ENCODE measurements at places on chromosomes 12 and 14.

DNA sequence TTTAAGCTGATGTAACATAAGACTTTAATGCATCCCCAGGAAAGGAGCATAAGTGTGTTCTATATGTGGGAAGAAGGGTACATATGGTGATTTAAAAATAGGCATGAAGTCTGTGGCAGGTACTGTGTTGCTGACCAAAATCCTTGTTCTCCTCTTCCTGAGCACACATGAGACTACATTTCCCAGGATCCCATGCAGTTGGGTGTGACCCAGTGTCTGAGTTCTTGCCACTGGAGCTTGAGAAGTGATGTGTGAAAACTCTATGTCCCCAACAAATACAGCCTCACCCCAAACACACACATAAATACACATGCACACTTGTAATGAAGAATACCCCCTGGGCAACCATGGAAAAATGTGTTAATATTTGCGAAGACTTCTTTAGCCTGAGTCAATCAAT is 8.5 kb upstream of the SMIM10L1 start:
- H3K27me3 ChIP-seq, result no peaks in the 10 kb centered on the region
- no peak overlapping the region for H3K4me3 ChIP-seq
- no peak overlapping the region for H3K27ac ChIP-seq
- H3K36me3 ChIP-seq, result no peaks in the 10 kb centered on the region
- no peak for DNase-seq

- no peaks in the 10 kb centered on the region for H3K27me3 ChIP-seq
- H3K4me3 ChIP-seq, result no peak overlapping the region
- H3K27ac ChIP-seq, result no peak overlapping the region
- no peak for DNase-seq
These were observed 47.2 kb downstream of the RALGAPA1 start for GRCh38 chr14:35761922-35762321.

DNA sequence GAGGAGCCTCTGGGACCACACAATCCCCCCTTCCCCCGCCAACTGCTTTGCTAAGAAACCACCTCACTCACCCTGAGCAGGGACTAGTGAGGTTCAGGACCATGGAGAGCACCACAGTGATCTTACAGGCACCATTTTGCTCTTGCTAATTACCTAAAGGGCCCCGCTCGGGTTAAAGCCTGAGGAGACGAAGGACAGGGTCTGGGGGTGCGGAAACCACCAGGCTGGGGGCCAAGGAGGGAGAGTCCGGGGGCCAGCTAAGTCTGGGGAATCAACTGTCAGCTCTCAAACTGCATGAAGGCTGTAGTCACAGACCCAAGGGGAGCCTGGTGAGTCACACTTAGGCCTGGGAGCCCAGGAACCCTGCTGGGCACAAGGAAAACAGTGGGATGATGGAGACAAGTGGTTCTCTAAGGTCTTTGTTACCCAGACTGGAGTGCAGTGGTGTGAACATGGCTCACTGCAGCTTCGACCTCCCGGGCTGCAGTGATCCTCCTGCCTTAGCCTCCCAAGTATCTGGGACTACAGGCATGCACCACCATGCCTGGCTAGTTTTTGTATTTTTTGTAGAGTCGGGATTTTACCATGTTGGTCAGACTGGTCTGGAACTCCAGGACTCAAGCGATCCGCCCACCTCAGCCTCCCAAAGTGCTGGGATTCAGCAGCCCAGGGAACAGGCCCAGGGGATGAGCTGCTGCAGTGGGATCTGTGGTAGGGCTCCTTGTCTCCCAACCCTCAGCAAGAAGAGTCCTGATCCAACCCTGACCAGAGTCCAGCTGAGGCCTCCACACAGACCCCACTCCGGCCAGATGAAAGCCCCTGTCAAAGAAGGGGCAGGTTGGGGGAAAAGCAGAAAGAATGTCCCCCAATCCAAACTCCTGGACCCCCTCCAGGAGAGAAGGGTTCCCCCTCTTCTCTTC is 98.8 kb downstream of the CALM1 start:
- H3K27me3 ChIP-seq, result no peaks in the 10 kb centered on the region
- H3K4me1 ChIP-seq, result peaks cover 18% of the 10 kb centered on the region
- H3K4me3 ChIP-seq, result no peak overlapping the region
- H3K27ac ChIP-seq, result no peak overlapping the region

GRCh38 chr12:559906-560455 is 100.2 kb downstream of the B4GALNT3 start:
- H3K4me3 ChIP-seq, result no peak overlapping the region
- no peak overlapping the region for H3K27ac ChIP-seq
- no peak for DNase-seq
- H3K27me3 ChIP-seq, result no peaks in the 10 kb centered on the region
- no peaks in the 10 kb centered on the region for H3K4me1 ChIP-seq

DNA sequence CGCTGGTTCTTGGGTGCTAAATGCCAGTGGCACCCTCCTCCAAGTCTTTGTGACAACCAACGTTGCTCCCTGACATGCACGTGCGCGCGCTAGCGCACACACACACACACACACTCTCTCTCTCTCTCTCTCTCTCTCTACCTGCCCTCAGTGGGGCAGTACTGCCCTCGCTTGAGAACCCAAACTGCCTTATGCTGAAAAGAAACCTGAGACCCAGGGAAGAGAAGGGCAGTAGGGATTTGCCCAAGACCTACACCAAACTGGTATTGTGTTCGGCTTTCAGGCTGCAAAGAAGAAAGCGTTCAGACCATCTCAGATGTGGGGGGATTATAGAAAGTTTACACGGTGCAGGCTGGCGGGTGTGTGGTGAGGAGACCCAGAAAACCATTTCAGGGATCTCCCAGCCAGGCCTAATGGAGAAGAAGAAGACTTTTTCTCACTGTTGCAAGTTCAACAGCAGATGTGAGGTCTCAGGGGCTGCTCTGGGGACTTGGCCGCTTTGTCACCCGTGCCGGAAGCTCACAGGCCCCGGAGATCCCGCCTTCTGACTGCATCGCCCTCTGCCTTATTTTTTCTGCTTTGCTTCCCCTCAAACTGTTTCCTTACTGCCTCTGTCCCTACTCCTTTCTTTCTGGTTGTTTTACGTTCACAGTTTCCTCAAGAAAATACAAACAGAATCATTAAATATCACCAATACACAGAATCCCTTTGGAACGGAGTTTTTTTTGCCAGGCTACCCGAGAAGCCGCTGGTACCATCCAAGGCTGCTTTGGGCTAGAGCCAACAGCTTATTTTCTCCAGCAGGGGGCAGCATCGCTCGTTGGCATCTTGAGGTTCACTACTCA is 82.4 kb downstream of the PPM1A start:
- no peak for DNase-seq
- H3K27ac ChIP-seq, result no peak overlapping the region
- H3K36me3 ChIP-seq, result no peaks in the 10 kb centered on the region
- no peaks in the 10 kb centered on the region for H3K27me3 ChIP-seq
- peak overlapping the region; percentile 31 for H3K4me3 ChIP-seq
- H3K4me1 ChIP-seq, result no peaks in the 10 kb centered on the region

- no peaks in the 10 kb centered on the region for H3K27me3 ChIP-seq
- no peaks in the 10 kb centered on the region for H3K36me3 ChIP-seq
- H3K27ac ChIP-seq, result peak overlapping the region; percentile 78
- peaks cover 57% of the 10 kb centered on the region for H3K4me1 ChIP-seq
- no peak for DNase-seq
These were observed 13.2 kb downstream of the PGF start for GRCh38 chr14:74942181-74942580.

DNA sequence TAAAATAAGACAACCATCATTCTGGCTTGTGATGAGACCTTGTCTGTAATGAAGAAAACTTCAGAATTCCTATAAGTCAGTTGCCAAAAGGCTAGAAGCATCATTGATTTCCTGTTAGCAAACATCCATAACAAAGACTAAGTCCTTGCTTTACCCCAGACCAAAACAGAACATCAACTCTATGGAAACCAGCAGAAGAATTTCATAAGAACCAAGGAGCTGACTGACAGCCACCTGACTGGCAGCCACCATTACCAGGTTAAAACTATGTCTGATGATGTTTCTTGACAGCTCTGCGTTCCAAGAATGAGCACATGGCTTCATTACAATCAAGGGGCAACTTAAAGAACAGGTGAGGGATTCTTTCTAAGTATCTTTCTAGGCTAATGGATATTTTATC is 29.3 kb downstream of the HECTD4 start:
- DNase-seq, result no peak
- no peaks in the 10 kb centered on the region for H3K4me1 ChIP-seq
- no peaks in the 10 kb centered on the region for H3K36me3 ChIP-seq

- no peaks in the 10 kb centered on the region for H3K36me3 ChIP-seq
- H3K4me3 ChIP-seq, result no peak overlapping the region
These were observed 22.9 kb downstream of the RTN1 start for GRCh38 chr14:59847711-59848110.

DNA sequence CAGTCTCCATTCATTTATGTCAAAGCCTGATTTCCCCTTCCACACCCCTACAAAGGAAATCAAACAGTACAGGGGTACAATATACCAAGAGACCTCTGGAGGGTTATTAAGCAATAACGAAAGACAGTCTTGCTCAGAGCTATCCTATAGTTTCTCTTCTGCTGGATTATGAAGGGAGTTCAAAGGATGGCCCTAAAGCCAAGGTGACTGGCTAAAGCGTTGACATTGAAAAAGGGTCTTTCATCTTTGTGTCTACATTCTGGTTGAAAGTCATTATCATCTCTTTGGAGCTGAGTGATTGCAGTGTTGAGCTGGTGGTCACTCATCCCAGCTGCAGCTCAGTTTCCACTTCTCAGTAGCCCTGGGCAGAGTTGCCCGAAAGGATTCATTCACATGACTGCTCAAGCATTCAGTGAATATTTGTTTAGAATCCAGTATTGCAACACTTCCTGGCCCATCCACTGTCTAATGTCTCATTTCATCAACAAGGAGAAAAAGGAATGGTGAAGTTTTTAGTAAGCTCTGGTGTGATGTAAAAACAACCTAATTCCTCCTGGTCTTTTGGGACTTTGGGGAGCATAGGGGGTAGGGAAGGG is 19.2 kb upstream of the TBX5 start:
- no peak overlapping the region for H3K27ac ChIP-seq
- no peak overlapping the region for H3K4me3 ChIP-seq
- no peaks in the 10 kb centered on the region for H3K27me3 ChIP-seq
- peaks cover 19% of the 10 kb centered on the region for H3K36me3 ChIP-seq
- no peak for DNase-seq

DNA sequence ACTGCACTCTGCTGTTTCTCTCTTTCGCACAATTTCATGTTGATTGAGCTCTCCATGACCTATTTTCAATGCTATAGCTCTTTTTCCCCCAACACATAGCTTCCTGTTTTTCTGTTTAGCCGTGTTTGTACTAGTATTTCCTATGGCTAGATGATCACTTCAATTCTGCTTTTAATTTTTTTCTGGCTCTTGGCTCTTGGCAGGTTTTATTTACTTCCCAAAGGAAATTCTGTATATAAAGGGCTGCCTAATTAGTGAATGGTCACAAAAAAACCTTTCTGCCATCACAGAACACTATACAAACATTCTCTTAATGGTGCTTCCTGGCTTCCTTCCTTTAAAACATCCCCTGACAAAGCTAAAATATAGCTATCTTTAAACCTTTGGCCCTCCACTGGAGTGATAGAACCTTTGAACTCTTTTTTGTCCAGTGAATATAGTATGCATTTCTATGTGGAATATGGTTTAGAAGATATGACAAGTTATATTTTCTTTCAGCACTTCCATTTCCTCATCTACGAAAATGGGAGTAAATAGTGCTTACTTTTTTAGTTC is 88.2 kb downstream of the RASSF9 start:
- H3K27ac ChIP-seq, result no peak overlapping the region
- no peaks in the 10 kb centered on the region for H3K27me3 ChIP-seq

- H3K27me3 ChIP-seq, result no peaks in the 10 kb centered on the region
- peaks cover 28% of the 10 kb centered on the region for H3K4me1 ChIP-seq
- H3K27ac ChIP-seq, result no peak overlapping the region
These were observed 67.6 kb downstream of the FOXN3 start for GRCh38 chr14:89349171-89350008.

- H3K4me3 ChIP-seq, result no peak overlapping the region
- no peaks in the 10 kb centered on the region for H3K27me3 ChIP-seq
- H3K4me1 ChIP-seq, result no peaks in the 10 kb centered on the region
- H3K36me3 ChIP-seq, result no peaks in the 10 kb centered on the region
- H3K27ac ChIP-seq, result no peak overlapping the region
- DNase-seq, result no peak
These were observed 94.9 kb downstream of the PPM1H start for GRCh38 chr12:62839869-62840660.

GRCh38 chr12:99250091-99250490 is 397.5 kb upstream of the GARIN6 start:
- no peak overlapping the region for H3K4me3 ChIP-seq
- no peak for DNase-seq
- no peak overlapping the region for H3K27ac ChIP-seq
- no peaks in the 10 kb centered on the region for H3K27me3 ChIP-seq
- no peaks in the 10 kb centered on the region for H3K4me1 ChIP-seq
- H3K36me3 ChIP-seq, result no peaks in the 10 kb centered on the region

DNA sequence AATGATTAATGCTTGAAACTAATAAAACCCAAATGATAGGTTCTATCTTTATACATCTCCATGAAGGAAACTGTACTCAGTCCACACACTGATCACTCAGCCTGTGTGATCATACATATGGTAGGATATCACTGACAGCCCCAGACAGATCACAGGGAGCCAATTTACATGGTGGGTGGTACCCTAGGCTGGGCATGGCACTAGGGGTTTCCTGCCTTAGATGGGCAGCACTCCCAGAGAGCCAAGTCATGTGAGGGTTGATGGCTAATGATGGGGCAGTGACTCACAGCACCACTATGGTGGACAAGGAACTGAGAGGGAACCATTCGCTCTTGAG is 89.6 kb upstream of the PTPRR start:
- no peak for DNase-seq
- no peak overlapping the region for H3K27ac ChIP-seq
- H3K4me1 ChIP-seq, result no peaks in the 10 kb centered on the region
- no peaks in the 10 kb centered on the region for H3K36me3 ChIP-seq

GRCh38 chr12:46214668-46215436 is 54.0 kb downstream of the SLC38A1 start:
- no peak overlapping the region for H3K4me3 ChIP-seq
- no peak overlapping the region for H3K27ac ChIP-seq
- H3K36me3 ChIP-seq, result no peaks in the 10 kb centered on the region
- H3K27me3 ChIP-seq, result no peaks in the 10 kb centered on the region
- DNase-seq, result no peak
- no peaks in the 10 kb centered on the region for H3K4me1 ChIP-seq

- H3K36me3 ChIP-seq, result no peaks in the 10 kb centered on the region
- no peak overlapping the region for H3K27ac ChIP-seq
- H3K27me3 ChIP-seq, result no peaks in the 10 kb centered on the region
- H3K4me1 ChIP-seq, result no peaks in the 10 kb centered on the region
These were observed 308.8 kb downstream of the SNAPC1 start for GRCh38 chr14:62071039-62071438.

- H3K27ac ChIP-seq, result no peak overlapping the region
- H3K27me3 ChIP-seq, result no peaks in the 10 kb centered on the region
- no peak for DNase-seq
- no peaks in the 10 kb centered on the region for H3K4me1 ChIP-seq
- no peaks in the 10 kb centered on the region for H3K36me3 ChIP-seq
These were observed 43.8 kb upstream of the ZDHHC17 start for GRCh38 chr12:76720068-76720467.

DNA sequence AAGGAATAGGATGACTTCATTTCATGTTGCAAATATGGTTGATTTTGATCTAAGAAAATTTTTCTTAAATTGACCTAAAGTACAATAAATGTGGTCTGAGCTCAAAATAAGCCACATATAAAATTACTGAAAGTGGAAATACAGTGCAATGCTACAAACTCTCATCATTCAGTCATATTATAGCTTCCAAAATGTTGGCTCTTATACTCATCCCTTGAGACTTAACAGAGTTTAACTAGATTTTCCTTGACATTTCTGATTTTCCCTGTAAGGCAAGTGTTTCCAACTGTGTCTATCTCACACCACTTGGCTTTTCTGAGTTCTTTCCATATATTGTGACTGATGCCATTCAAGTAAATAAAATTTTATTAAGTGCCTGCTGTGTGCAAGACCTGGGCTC is 123.7 kb upstream of the NTF3 start:
- H3K4me1 ChIP-seq, result no peaks in the 10 kb centered on the region
- no peak overlapping the region for H3K27ac ChIP-seq
- no peaks in the 10 kb centered on the region for H3K36me3 ChIP-seq
